ENCODE measurements at places on chromosomes 4 and X. TPM values are rescaled to one million over a fixed set of nuclear protein-coding genes. Genes with fewer than 3 reads are reported as not detected.

The USP38 gene
- total RNA-seq = 18.6 TPM

The NAA11 gene
- not detected for total RNA-seq

DNA sequence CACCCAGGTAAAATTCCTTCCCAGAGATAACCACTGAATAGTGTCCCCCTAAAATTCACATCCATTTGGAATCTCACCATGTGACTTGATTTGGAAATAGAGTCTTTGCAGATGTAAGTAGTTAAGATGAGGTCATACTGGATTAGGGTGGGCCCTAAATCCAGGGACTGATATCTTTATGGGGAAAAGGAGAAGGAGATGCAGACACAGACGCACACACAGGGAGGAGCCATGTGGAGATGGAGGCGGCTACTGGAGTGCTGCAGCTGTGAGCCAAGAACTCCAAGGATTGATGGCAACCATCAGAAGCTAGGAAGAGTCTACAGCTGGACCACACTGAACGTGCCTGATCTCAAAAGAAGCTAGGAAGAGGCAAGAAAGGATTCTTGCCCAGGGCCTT lies 96.6 kb upstream of the SRD5A3 start:
- no peak for DNase-seq

GRCh38 chr4:47287735-47288134 lies 175.8 kb downstream of the COMMD8 start:
- no peak for DNase-seq

DNA sequence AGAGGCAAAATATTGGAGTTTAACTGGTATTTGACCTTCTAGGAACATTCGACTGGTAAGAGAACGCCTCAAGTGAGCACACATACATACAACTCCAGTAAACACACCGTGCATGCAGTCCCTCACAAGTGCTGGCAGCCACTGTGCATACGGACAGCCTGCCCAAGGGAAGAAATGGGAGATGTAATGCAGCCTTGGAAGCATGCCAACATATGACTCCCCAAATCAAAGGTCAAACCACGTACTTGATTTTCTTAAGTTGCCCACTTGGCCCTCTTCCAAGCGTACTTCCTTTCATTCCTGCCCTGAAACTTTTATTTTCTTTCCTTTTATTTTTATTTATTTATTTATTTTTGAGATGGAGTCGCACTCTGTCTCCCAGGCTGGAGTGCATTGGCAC lies 206.6 kb downstream of the SPRY1 start:
- no peak for DNase-seq

DNA sequence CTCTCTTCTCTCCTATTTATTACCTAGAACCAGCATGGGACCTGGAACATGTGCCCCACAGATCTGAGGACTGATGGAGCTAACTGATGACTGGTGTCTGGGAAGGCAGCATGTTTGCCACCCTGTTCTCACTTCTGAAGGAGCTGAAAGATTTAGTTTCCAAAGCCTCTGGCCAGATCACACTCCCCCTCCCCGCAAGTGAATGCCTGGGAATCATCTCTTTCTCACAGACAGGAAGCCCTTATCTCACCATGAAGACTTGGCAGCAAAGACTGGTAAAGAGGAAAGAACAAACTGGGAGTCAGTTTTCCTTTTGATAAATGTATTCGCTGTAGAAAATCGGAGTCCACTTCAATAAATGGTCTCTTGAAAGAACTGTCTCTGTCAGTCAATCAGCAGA lies 21.0 kb upstream of the PCYT1B start:
- DNase-seq = no peak
